ENCODE measurements at places on chromosomes 1 and 21.
A peak's percentile ranks its signal among the peaks of the same experiment; 100 is the strongest.

DNA sequence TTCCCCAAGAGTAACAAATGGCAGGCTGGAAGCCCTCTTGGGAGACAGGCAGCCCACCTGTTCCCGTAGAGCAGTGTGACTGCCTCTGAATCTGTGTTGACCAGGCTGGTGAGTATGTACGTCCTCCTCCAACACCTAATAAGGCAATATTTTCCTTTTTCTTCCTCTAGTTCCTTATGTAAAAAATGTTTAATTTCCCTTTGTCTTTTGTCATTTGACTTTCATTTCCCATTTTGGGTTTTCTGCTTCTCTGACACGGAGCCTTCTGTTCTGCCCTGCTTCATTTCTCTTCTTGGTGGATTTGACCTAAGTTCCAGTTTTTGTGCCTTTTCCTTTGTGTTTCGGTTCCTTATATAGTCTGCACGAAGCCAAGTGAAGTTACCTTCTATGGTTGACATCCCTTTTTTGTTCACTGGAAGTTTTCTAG lies 65.8 kb upstream of the ATF3 start:
- no peak for DNase-seq

DNA sequence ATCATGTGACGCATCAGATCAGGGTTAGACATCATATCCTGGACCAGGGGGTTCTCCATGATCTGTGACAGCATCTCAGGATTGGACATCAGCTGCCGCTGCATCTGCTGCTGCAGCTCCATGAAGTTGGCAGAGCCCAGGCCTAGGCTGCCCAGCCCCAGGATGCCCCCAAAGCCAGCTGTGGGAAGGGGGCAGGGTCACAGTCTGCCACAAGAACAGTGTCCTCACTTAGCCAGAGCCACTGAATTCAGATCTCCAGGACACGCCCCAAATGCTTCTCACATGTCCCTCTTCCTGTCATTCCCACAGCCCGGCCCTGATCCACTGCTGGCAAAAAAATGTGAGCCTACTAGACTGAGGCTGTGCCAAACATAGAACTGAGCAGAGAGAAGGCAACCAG lies 3.2 kb downstream of the UBQLN4 start:
- no peak for DNase-seq

DNA sequence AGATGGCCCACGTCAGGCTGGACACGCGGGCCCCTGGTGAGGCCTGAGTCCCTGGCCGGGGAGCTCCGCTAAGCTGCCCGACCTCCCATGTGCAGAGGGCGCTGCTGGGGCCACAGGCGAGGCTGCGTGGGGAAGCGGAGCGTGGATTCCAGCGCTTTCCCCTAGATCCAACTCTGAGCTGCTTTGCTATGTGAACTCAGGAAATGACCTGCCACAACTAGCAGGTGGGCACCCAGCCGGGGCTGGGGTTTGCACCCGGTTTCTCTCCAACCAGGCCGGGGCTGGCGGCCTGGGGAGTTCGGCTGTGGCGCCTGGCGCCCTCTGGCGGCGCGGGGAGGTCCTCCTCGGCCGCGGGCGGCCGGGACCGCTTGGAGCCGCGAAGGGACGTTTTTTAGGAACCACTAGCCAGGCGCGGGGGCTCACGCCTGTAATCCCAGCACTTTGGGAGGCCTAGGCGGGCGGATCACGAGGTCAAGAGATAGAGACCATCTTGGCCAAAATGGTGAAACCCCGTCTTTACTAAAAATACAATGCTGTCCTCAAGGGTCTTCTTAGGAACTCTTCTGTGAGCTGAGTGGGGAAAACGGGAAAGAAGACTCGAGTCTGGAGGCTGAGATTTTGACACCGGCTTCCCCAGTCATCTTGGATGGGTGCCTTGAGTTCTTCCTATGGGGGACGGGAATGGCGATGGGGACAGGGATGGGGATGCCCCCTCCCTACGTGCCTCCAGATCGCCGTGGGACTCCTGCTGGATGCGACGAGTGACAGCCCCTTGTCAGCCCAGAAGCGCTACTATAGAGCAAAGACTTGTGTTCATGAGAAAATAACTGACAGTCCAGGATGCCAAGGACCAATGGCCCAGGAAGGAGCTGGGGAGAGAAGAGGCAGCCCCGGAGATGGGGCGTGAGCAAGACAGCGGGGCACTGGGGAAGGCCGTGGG lies 12.6 kb downstream of the PYCR2 start:
- peak; percentile 70 for DNase-seq

DNA sequence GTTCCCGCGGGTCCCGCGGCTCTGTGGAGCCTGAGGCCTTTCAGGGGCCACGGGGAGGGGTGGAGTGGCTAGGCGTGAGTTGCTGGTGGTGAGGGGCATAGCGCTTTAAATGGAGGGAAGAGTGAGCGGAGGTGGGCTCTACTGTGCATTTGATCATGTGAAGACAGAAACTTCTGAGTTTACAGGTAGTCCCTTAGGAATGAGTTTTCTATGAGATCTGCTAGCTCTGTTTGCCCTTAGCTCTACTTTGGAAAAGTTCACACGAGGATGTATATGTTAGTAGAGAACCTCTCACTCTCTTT lies 593 bp downstream of the ST6GALNAC3 start:
- DNase-seq = no peak

DNA sequence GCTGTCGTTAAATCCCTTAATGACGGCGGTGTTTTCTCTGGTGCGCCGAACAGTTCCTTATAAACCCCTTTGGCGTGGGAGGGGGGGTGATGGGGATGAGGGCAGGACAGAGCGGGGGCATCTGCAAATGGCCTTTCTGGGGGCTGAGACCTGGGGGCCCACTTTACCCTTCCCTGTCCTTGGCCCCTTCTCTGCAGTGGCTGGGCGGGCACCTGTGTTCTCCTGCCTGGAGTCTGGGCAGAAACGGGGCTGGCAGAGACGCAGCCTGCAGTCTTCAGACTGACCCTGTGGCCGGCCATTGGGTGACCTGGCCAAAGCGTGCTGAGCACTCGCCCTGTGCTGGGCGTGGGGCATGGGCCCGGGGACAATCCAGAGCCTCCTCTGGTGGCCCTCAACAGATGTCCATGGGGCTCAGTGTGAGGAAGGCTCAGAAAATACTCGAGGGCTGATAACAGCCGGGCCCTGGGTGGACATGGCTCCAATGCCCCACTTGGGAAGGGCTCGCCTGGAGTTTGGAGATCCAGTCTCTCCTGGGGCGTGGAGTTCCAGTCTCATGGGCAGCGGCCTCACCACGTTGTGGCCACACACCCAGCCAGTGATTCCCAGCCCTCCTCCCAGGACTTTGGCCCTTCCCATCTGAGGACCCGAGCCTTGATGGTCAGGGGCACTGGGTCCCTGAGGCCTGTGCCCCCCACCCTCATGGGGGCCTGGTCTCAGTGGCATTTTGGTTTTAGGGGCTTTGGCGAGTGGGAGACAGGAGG lies 50.8 kb upstream of the ACTRT2 start:
- no peak for DNase-seq

DNA sequence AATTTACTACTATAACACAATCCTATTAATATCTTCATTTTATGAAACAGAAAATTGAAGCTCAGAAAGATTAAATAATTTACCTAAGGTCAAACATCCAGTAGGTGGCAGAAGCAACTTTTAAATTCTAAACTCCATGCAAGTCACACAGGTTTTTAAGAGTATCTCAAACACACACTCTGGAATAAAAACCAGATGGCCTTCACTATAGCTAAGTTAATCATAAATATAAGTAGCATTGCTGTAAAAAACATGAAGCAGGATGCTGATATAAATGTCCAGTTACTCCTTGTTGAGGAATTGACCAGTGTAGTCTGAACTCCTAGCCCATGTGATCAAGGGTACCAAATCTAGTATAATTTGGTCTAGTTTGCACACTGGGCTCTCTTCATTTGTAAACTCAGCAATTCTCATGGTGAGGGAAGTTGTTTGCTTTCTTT lies 9.4 kb upstream of the FMO3 start:
- no peak for DNase-seq

- DNase-seq = no peak
Measured at GRCh38 chr1:203462878-203463277, 12.7 kb upstream of the PRELP start.

GRCh38 chr1:160997323-160998038 lies 23.5 kb downstream of the F11R start:
- no peak for DNase-seq

DNA sequence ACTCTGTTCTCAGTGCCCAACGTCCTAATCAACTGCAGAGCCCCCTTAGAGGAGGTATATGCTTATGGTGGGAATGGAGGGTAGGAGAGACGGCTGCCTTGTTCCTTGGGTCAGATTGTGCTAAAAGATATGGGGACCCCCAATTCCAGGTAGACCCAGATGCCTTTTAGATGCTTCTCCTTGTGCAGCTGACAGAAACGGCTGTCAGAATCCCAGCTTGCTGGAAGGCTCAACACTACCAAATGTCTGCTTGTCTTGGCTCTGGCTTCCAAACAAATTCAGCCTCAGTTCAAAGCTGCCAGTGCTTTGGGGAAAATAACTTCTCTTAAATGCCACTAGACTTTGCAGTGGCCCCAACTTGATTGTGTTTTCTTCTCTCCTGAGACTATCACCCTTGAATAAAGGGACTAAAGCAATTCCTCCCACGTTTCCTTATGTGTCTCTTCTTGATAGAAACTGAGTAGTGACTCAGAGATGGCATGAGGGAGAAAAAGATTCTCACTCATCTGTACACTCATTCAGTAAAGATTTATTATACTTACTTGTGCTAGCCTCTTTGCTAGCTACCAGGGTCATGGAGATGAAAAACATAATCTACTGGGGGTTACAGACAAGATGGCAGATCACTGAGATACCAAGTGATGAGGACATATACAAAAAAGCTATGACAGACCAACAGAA lies 3.4 kb upstream of the RNF19B start:
- DNase-seq = no peak
